ENCODE measurements at places on chromosomes 3 and 15.
A peak's percentile ranks its signal among the peaks of the same experiment; 100 is the strongest.

DNA sequence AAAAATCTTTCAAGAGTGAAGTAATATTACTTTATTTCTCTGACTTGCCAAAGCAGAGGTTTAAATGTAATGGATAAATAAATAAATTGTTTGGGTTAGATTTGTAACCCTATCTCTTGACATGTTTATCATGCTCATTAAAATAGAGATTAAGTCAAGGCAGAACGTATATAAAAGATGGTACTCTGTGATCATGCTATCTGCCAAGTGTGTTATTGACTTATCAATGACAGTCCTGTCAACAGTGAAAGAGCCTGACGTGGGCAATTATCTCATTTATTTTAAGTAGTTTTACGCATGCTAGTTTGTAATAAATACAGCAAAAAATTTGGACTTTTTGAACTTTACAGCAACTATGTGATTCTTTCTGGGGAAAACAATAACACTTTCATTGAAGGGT, 43.7 kb downstream of the PROS1 start:
- DNase-seq: no peak

- no peak for DNase-seq
Measured at GRCh38 chr15:63344731-63345390, 36.8 kb downstream of the CA12 start.

DNA sequence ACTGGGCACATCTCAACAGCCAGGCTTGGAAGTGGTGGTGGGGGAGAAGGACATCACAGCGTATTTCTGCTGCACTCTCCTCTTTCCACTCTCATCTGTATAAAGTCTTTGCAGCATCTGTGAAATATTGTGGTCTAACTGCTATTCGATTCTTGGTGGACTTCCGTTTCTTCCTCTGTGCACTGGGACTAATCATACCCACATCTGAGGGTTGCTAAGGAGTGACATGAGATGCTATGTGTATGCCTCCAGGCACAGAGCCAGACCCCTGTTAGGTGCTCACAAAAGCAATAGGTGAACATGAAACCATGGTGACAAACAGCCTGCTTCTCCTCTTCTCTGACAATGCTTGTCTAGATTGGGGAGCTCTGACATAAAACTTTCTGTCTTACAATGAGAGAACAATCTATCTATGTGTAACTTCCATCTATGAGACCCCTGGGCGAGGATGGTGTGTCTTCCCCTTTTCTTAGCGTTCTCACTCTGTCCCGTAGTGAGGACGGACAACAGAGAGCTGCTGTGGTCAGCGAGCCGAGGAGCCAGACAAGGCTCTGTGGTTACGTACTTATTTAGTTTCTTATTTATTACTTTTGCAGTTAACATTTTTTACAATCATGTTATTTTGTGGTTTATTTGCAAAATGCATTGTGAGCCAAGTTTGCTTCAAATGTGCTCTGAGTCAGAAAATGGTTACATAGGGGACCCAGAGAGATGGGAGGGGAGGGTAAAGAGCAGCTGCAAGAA, 196.7 kb upstream of the TPRG1 start:
- DNase-seq: peak; percentile 11

GRCh38 chr15:98650417-98651035, 2.2 kb downstream of the IGF1R start:
- DNase-seq: no peak

- DNase-seq: no peak
Measured at GRCh38 chr3:24526640-24527212, 32.1 kb upstream of the THRB start.
